ENCODE measurements at places on chromosomes 1 and 21.

DNA sequence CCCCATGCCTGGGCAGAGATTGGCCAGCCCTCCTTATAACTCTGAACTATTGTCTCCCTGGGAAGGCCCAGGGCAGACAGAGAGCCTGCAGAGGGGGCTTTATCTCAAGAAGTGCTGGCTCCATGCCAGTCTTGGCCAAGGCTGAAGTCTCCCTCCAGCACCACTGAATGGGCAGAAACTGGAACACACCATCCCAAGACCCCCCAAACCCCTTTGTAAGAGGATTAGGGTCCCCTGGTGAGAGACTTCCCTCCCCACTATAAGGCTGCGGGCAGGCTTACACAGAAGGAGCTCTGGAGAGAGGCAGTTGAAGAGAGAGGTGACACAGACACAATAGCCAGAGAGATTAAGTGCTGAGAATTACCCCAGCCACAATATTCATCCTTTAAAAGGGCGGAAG lies 97.2 kb downstream of the NAV1 start:
- DNase-seq, result no peak

DNA sequence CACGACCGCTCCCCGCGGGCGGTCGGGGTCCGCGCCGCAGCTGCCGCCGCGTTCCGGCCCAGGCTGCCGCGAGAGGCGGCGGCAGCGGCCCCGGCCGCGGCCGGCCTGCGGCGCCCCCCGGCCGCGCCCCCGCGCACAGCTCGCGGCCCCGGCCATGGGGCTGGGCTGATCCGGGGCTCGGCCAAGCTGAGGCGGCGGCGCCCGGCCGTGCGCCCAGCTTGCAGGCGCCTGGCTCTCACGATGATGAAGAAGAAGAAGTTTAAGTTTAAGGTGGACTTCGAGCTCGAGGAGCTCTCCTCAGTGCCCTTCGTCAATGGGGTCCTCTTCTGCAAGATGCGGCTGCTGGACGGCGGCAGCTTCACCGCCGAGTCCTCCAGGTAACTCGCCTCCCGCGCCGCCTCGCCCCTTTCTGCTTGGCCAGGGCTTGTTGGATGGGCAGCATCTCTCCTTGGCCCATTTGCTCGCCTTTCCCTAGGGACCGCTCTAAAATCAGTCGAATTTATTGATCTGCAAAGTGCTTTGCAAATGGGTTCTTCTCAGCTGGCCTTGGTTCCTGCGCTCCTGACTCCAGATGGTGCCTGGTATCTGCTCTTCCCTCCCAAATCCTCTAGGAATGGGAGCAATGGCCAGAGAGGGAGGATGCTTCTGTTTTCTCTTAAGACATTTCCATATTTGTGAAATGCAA lies 431 bp downstream of the EEIG2 start:
- DNase-seq, result peak; percentile 89

DNA sequence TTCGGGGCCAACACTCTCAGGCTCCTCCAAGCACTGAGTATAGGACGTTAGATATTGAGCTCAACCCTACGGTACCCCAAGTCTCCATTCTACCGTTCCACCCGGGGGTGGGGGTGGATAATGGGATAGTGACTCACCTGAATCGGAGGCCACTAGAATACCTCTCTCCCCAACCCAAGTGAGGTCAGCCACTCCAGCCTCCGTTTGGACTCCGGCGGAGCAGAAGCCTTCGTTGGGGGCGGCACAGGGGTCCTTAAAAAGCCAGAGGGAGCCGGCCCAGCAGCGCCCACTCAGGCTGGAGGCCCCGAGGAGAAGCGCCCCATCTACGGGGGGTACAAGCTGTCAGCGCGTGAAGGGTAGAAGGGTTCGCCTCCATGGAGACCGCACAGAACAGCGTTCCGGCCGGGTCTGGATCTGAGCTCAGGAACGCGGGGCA lies 556 bp downstream of the WDR77 start:
- DNase-seq, result no peak

GRCh38 chr1:237199026-237199425 lies 157.0 kb downstream of the RYR2 start:
- DNase-seq, result no peak

GRCh38 chr1:4033713-4034112 lies 133.6 kb upstream of the C1orf174 start:
- no peak for DNase-seq

- DNase-seq, result no peak
Measured at GRCh38 chr1:104765085-104765484, 1015.4 kb downstream of the AMY1C start.

- peak; percentile 96 for DNase-seq
Measured at GRCh38 chr1:52098139-52098871, 42.2 kb downstream of the BTF3L4 start.

- no peak for DNase-seq
Measured at GRCh38 chr1:212852105-212852688, 4.7 kb upstream of the SPATA45 start.

DNA sequence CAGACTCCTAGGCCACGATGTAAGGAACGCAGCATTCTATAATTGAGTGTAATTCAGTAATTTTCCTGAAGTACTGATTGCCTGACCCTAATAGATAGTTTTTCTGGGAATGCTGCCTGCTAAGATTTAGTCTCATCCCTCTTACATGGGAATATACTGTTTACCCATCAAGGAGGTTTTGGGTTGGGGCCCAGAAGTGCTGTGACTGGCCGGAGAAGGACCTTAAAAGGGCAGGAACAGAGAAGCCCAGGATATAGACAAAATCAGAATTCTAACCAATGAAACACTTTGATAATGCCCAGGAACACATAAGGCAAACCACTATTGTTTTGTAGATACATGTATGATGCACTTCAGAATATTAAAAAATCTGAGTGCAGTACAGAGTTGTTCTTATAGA lies 111.6 kb downstream of the RGS2 start:
- DNase-seq, result no peak

DNA sequence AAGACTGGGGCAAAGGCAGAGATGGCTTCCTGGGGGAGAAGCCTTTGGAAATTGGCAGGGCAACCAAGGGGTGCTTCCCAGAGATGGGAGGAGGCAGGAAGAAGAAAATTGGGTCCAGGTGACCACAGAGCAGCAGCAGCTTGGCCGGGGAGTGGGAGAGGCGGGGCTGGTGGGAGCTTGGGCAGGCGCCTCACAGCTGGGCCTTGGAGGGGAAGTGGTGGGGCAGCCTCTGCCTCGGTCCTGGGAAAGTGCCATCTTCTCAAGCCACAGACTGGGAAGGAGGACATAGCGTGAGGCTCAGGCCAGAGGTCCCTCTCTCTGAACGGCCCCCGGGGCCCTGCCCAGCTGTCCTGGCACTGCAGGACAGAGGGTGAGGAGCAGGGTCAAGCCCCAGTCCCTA lies 24.0 kb upstream of the WASF2 start:
- DNase-seq, result no peak

GRCh38 chr1:200153277-200154055 lies 126.0 kb downstream of the NR5A2 start:
- no peak for DNase-seq

GRCh38 chr1:234720709-234721441 lies 110.9 kb upstream of the IRF2BP2 start:
- DNase-seq, result peak; percentile 52

DNA sequence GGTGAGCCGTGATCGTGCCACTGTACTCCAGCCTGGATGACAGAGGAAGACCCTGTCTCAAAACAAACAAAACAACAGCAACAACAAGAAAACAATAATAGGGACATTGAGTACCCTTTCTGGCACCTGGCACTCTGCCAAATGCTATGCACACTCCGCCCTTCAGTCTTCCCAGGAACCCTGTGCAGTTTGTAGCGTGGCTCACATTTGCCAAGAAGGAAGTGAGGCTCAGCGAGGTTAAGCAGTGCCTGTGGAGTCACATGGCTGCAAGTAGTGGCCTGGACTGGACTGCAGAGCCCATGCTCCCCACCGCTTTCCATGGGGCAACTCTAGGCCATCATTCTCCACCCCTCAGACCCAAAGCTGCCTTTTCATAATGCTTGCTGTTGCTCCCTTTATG lies 5.3 kb upstream of the EVA1B start:
- no peak for DNase-seq

DNA sequence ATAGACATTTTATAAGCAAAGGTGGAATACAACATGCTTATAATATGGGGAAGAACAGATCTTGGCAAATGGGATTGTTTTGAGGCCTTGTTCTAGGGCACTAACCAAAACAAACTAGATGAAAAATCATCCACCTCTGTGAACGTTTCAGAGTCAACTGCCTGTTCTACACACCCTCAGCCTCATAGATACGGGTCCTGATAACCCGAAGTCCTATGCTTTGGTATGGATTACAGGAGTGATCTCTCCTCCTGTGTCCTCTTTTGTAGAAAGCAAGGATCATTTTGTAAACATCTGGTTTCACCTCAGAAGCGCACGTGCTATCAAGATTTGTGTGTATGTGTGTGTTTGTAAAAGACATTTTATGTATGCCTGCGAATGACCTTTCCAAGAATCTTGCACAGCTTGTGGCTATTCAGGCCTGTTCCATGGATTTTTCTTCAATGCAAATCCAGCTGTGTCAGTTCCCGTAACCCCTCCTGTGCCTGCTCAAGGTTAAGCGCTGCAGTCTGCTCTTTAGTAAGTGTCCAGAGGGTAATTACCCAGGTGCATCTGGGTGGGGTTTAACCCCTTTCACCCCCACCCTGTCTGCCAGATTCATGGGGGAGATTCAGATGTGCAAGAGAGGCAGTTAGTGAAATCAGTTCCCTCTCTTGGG lies 132.4 kb downstream of the ROR1 start:
- peak; percentile 63 for DNase-seq

DNA sequence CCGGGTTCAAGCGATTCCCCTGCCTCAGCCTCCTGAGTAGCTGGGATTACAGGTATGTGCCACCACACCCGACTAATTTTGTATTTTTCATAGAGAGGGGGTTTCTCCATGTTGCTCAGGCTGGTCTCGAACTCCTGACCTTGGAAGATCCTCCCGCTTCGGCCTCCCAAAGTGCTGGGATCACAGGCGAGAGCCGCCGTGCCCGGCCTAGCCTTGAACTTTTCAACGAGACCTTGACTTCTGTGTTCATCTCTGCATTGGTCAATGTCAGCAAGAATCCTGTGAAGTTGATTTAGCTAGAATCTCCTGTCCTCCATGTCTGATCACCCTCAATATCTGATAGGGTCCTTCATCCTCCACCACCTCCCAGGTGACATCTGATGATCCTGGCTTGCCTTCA lies 11.4 kb upstream of the CNR2 start:
- DNase-seq, result no peak

DNA sequence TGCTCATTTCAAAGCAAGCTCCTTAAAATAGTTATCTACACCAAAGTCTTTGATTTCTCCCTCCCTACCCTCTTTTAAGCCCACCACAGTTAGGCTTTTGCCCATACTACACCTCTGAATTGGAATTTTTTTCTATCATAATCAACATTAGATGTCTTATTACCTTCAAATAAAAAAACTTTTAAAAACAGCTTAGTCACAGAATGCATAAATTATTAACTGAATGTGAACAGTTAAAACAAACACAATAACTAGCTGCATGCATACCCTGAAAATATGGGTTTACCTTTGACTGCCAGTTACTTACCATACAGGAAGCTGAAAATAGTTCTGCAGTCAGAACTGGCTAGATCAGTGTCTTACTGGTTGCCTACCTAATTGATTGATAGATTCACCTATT lies 210.9 kb downstream of the TGFB2 start:
- no peak for DNase-seq

DNA sequence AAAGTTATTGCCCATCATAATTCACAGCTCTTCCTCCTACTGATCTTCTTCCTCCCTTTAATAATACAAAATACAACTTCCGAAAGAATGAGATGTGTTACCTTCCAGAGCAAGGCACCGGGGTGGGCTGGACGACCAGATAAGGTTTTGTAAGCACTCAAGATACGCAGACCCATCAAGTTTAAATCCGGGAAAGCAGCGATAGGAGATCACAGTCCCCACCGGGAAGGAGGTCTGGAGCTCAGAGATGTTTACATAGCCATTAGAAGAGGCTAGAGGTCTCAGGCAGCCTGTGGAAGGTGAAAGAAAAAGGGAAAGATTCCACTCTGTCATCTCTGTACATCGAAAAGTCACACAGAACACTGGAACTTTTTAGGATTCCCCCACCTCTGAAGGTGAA lies 99.4 kb downstream of the SUSD4 start:
- no peak for DNase-seq

- DNase-seq, result no peak
Measured at GRCh38 chr1:98674075-98674781, 12.7 kb downstream of the SNX7 start.

DNA sequence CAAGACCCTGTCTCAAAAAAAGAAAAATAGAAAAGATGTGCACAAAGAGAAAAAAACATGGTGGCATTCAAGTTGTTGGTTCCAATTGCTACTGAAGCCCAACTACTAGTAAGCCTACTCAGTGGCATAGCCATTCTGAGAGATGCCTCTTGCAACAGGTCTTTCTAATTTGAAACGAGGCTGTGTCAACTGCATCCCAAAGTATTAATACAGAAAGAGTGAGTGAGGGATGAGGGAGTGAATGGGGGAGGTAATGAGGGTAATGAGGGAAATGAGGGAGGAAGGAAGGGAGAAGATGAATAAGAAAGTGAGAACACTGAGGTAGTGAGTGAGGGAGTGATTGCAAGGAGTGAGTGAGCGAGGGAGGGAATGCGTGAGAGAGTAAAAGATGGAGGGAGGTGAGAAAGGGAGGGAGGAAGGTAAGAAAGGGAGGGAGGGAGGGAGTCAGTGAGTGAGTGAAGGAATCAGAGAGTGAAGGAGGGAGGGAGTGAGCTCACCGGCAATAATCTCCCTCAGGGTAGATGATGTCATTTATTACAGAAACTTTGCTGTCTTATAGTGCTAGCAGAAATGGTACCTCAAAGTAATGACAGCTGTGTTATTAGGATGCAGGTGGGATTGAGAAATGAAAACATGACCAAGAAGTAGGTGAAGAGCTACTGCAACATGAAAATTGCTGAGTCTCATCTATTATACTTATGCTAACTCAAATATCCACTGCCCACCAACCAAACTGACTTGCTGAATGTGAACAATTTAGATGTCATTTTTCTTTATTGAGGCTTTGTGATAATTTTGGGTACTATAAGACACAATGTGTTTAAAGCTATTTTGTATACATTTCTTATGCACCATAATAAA lies 75.6 kb upstream of the ADAM30 start:
- DNase-seq, result no peak

- no peak for DNase-seq
Measured at GRCh38 chr1:160745551-160745950, 6.5 kb downstream of the SLAMF7 start.

DNA sequence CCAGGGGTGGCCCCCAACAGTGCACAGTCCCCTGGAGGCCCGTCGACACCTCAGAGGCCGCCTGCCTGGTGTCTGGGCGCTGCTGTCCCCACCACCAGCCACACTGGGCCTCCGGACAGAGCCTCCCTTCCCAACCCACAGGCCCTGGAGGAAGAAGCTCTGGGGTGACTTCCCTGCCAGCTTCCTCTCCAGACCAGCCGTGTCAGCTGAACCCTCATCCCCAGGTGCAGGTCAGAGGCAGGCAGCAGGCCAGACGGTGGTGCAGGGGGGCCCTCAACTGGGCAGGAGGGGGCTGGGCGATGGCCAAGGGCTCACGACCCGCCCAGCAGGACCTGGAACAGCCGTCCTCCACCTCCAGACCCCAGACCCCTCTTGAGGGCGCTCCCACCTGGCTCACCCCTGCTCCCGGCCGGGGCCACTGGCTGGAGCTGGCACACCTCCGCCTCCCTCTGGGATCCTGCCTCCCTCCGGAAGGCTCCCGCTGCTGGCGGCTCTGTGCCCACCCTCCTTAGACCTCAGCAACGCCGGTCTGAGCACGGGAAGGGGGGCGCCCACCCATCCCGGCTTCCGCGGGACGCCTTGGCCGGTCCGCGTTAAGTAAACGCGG lies 520 bp downstream of the TNFRSF18 start:
- DNase-seq, result no peak

- no peak for DNase-seq
Measured at GRCh38 chr1:232707142-232707541, 77.2 kb upstream of the SIPA1L2 start.
